Inflammatory macrophage (primary cell): ENCODE measurements at places on chromosomes 7 and 10.

- DNase-seq = no peak
Observed at GRCh38 chr10:1488970-1489548, 248.3 kb downstream of the ADARB2 start.

DNA sequence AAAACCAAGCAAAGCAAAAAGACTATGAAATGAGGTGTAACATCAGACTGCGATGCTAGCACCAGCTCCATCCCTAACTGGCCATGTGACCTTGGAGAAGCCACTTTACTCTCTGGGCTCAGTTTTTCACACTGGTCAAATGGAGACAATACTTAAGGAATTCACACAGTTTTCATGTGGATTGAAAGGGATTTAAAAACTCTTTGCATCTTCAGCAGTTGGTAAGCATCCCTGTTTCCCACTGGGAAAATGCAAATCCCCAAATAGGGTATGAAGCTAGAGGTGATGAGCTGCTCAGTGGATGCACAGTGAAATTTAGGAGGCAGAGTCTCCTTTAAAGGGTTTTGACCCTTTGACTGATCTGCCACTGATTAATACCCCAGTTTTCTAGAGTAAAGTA is 240.7 kb downstream of the SORCS3 start:
- no peak for DNase-seq

DNA sequence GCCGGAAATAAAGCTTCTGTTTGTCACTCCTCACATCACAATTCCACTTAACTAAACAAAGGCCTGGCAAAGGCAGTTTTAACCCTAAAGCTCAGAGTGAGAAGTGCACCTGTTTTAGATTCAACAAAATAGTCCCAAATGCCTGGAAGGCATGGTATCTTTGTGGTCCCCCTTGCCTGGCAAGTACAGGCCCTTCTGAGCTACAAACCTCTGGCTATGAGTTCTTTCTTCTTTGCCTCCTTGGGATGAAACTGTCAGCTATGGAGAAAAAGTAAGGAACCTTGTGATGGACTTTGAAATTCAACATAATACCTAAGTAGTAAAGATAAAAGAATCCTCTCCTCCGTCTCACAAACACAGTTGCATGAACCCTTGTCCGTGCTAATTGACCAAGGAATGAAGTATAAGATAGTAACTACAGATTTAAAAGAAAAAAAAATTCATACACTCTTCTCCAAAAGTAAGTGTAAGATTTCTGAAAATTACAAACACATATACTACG is 244.5 kb upstream of the ETV1 start:
- DNase-seq = no peak

GRCh38 chr7:3092468-3092867 is 48.8 kb upstream of the CARD11 start:
- peak; percentile 57 for DNase-seq

DNA sequence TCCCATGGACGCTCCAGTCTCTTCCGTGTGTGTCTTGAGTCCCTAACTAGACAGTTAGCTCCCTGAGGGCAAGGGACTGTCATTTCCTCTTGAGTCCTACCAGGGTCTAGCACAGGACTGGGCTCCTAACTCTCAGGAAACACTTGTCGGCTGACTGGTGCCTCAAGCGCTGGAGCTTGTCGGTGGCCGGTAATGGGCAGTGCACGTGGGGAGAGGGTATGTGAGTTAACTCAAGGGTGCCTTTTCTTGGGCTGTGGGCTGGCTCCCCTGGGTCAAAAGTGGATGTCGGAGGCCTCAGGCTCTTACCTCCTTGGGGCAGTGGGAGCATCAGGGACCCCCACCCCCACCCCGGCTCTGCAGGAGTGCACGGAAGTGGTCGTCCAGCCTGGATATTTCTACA is 32.9 kb downstream of the ZNF775 start:
- no peak for DNase-seq

DNA sequence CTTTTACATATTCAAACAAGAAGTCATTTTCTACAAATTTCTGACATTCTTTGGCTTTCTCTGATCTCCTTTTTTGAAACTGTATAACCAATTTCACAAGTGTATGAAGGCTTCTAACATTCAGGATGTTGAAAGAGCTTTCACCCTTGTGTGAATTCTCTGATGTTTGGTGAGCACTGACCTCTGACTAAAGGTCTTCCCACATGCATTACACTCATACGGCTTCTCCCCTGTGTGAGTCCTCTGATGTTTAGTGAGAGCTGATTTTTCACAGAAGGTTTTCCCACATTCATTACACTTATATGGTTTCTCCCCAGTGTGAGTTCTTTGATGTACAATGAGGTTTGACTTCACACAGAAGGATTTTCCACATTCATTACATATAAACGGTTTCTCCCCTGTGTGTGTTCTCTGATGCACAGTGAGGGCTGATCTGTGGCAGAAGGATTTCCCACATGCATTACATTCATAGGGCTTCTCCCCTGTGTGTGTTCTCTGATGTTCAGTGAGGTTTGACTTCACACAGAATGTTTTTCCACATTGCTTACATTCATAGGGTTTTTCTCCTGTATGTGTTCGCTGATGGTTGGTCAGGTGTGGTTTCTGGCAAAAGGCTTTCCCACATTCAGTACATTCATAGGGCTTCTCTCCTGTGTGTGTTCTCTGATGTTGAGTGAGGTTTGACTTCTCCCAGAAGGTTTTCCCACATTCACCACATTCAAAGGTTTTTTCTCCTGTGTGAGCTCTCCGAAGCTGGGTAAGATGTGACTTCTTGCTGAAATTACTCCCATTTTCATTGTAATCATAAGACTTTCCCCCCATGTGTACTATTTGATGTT is 25.7 kb downstream of the ZNF248 start:
- DNase-seq = no peak

- no peak for DNase-seq
Observed at GRCh38 chr7:128000854-128001265, 30.4 kb downstream of the LRRC4 start.

DNA sequence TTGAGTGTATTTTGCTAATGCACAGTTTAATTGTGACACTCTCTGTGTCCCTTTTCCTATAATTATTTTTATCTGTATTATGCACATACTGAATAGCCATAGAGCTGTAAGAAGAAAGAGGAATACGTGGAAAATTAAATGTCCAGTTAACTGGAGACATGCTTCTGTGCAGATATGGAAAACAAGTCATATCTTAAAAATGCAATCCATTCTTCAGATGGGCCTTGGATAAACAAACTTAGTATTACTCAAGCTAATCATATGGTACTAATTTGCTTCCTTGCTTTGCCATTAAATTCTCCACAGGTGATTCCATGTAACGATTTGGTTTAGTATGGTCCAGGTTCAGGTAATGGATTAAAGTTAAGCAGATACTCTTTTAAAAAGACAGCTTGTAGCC is 201.2 kb upstream of the CELF2 start:
- DNase-seq = no peak

- no peak for DNase-seq
Observed at GRCh38 chr7:12643001-12643643, 44.3 kb upstream of the ARL4A start.

GRCh38 chr10:4720463-4720862 is 105.5 kb upstream of the AKR1E2 start:
- DNase-seq = peak; percentile 8

DNA sequence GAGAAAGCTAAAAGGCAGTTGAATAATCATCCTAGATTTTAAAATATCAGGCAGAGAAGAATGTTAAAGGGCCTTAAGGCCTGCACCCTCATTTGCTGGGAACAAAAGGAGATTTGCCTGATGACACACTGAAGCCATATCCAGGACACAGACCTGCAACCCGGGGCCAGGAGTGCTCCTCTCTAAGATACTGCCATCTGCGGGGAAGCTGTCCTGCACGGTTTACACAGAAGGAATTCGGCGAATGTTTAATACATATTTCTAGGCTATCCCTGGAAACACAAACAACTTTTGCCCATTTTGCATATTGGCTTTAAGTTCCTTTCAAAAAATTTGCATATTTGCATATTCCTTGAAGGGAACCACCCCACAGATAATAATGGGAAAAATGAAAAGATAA is 52.3 kb downstream of the DYNC1I1 start:
- no peak for DNase-seq

DNA sequence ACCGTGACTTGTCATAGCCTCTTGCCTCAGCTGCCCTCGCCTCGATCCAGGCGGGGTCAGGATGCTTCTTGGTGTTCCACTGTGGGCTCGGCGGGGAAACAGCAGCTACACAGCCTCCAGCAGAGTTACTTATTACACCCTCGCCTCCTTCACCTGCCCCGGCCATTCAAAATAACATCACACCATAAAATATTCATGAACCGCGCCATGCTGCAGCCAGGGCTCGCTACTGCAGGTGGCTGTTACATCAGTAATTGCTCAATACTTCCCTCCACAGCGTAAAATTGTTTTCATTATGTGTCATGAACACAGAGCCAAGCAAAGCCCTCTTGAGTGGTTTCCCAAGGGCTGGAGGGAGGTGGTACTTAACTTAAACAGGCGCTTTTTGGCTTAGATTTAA is 241.5 kb upstream of the SP8 start:
- no peak for DNase-seq

GRCh38 chr7:150732786-150733481 is 4.3 kb upstream of the GIMAP5 start:
- no peak for DNase-seq

DNA sequence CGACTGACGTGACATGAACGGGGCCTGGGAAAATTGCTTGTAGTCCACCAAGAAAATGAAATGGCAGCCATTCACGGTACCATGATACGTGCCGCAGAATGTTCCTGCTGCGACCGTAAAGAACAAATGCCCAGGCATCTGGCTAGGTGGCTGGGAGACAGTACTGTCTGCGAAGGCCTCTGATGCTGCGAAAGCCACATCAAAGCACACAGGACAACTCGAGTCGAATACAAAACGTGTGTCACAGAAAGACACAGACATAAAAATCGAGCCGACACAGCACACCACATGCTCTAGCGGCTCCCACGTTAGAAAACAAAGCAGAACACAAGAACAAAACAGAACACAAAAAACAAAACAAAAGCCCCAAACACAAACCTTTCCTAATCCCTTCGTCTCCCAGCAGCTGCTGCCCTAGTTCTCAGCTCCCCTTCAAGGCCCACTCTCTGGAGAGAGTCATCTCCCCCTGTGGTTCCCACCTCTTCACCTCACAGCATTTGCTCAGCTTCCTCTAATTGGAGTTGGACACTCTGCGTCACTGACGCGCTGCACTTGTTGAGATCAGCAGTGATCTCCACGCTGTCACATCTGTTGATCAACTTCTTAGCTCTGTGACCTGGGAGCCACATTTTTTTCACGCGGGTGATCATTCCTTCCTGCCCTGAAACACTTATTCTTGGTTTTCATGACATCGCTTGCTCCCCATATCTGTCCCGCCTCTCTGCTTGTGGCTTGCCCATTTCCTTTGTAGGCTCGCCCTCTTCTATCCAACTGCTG is 112.2 kb downstream of the CLEC2L start:
- peak; percentile 67 for DNase-seq

GRCh38 chr10:62183442-62183841 is 85.2 kb downstream of the RTKN2 start:
- no peak for DNase-seq

DNA sequence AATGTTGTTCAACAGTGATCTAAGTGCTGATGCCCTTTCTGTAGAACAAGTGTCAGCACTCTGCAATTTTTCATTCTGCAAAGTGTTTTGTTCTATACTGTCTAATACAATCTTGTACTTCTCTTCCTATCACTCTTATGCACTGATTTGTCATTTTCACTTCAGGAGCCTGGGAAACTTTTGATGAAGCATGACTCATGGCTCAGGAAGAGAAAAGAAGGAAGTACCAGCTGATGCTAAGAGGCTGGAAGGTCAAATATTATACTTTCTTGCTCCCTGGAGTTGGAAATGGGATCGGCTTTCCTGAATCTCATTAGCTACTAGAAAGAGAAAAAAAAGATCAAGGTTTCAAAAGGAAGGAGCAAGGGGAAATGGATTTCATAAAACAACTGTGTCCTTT is 45.8 kb downstream of the DGKI start:
- DNase-seq = peak; percentile 28

DNA sequence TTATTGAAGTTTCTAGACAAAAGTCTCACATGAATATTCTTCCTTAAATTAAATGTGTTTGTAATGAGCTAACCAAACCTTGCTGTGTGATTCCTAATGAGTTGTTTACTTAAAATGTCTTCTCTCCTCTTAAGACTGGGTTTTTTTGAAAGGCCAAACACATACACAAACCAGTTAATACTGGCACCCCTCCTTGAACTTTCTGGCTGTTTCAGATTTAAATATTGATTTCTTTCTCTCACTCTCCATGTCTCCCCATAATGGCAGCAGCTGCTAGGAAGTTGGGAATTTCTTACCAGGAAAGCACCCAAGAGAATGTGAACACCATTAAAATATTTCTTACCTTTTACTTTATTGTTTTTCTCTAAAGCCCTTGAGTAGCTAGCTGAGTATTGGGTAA is 11.4 kb upstream of the PTN start:
- no peak for DNase-seq

DNA sequence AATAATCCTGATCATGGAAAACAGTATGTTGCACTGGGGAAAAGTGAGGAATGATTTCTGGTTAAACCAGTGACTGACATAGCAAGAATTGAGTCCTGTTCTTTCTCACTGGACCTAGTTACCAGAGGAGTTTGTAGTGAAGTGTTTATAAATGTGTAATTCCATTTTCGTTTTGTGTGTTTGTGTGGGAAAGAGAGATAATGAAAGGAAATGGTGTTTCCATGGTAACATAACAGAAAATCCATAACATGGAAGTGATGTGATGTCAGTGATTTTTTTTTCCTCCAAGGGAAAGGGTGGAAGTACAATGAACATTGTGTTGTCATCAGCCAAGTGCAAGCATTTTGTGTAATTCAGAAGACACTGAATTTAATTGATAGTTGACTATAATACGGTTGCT is 283.9 kb downstream of the PLXDC2 start:
- DNase-seq = peak; percentile 64

DNA sequence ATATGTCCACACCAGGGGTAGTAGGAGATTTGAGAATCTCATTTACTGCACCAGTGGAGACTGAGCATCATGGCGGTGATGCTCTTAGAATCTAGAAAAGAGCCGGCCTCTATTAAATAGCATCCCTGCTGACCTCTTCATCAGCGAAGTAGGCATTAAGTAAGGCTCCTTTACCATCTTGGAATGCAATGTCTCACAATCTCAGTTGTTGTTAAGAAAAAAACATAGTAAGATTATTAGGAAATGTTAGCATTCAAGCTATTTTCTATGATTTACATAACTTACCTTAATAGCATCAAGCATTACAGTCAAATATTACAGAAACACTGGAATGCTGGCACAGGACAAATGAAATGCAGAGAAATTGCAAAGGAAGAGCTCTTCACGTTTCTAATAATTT is 54.5 kb downstream of the ORC5 start:
- no peak for DNase-seq

DNA sequence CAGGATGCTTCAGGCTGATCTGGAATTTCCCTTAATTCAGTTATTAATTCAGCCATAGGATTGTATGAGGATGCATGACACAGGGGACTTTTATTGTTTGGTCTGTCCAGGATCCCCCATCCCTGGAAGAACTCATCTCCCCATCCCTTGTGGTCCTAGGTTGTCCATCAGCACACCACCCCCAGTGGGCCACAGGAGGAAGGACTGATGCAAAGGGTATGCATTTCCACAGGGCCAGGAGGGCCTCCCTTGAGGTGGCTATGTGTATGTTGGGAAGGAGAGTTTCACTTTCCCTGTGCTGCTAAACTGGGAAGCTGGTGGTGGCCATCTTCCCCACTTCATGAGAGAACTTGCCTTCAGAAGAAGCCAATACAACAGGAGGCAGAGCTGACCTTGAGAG is 44.6 kb upstream of the GRB10 start:
- no peak for DNase-seq
